Smooth muscle cell of the coronary artery (primary cell): ENCODE measurements at places on chromosomes 2 and 18. TPM values are rescaled to one million over a fixed set of nuclear protein-coding genes. Genes with fewer than 3 reads are reported as not detected.

Gene GTF2A1L
- 0.12 and 0.98 TPM in 2 replicates for total RNA-seq

Gene POTEJ
- total RNA-seq: not detected in 2 replicates

Gene CD8B2
- 0.23 TPM in 1 of 2 replicates, not detected in the other for total RNA-seq

Gene PROM2
- total RNA-seq: 0.15 and 1.4 TPM in 2 replicates

Gene SLC9A2
- not detected in 2 replicates for total RNA-seq

Gene SLC9A4
- not detected in 2 replicates for total RNA-seq
